CD4-positive, alpha-beta T cell (primary cell): ENCODE measurements at places on chromosomes 3 and 15.

DNA sequence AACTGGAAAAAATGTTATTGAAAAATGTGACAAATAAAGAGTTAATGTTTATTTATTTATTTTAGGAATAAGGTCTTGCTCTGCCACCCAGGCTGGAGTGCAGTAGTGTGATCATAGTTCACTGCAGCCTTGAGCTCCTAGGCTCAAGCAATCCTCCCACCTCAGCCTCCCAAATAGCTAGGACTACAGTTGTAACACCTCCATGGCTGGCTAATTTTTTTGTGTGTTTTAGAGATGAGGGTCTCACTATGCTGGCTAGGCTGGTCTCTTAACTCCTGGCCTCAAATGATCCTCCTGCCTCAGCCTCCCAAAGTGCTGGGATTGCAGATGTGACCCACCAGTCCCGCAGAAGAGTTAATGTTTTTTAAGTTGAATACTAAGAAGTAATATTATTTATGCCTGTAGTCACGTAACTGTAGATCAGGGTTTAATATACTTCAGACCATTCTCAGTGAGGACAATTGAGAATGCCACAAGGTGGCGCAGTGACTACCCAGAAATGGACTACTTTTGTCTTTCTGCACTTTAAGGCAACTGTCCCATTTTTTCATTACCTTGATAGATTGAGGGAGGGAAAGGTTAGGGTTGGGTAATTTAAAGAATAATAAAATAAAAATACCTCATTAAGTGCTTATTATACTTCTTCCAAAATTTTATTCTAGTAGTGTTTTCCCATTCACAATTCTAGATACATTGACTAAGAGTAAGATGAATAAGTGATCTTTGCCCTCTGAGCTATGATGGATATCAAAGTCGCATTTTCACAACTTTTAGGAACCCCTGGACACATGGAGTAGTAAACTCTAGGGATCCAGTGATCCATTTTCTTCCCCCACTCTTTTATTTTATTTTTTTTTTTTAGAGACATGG, 6.0 kb downstream of the MUC13 start:
- peak; percentile 52 for DNase-seq

- DNase-seq: no peak
Observed at GRCh38 chr3:71415681-71416122, 167.8 kb downstream of the FOXP1 start.

- DNase-seq: no peak
Observed at GRCh38 chr3:111901637-111902036, 42.6 kb downstream of the PHLDB2 start.

DNA sequence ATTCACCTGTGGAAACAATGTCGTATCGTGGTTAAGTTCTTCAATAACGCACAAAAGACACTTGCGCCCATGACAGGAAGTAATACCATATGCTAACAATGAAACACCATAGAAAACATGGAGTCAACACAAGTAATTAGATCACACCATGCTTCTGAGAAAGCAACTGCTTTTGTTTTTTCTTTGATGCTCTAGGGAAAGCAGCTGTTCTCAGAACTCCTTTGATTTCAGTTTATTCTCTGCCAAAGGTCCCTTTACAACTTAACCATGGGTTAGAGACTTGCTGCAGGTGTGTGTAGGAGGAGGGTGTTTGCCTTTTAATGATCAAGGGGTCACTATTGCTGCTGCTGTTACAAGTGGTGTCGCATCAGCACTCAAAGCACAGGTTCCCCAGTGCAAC, 324.0 kb upstream of the SLCO3A1 start:
- DNase-seq: no peak

DNA sequence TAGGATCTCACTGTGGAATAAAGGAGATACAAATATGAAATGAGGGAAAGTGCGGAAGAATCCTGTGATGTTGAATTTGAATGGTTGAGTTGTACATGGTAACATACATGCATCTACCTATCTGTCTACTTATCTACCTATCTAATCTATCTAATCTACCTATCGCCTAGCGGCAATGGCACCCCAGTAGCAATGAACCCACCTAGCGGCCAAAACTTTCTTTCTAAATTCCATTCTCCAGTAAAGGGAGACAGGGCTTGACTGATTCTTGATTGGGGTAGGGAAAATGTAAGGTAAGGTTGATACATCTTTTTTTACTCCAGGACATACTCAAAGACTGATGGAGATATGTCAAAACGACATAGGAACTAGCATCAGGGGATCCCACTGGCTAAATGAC, 345.0 kb downstream of the FHIT start:
- no peak for DNase-seq

DNA sequence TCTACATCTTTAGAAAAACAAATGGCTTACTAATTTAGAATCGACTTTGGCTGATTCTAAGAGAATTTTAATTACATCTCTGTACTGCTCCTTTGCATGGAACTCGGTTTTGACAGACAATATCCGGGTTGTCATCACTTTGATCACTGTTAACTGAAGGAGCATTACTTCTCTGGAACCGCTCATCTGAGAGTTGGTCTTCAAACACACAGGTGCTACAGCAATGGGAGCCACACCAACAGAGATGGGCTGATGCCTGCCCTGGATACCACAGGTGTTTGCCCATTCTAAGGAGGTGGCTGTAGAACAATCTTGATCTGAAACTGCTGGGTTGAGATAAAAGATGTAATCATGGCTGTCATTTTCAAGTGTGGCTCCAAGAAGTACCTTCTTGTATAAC, 21.6 kb downstream of the LINS1 start:
- no peak for DNase-seq

DNA sequence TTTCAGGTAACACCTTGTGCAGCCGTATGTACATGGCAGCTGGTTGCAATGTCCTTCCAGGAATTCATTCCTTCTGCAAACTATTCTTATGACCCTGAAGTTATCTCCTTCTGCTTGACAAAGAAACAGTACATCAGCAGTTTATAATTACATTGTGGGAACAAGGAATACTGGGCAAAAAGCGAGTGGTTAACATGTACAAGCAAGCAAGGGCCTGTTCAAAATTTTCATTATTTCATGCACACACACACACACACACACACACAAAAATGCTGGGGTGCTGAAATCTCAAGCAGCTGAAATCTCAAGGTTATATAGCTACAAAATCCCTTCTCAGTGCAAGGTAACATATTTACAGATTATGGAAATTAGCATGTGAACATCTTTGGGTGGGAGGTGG, 30.7 kb downstream of the GTPBP8 start:
- no peak for DNase-seq

- no peak for DNase-seq
Observed at GRCh38 chr3:42148982-42149432, 57.9 kb downstream of the TRAK1 start.

DNA sequence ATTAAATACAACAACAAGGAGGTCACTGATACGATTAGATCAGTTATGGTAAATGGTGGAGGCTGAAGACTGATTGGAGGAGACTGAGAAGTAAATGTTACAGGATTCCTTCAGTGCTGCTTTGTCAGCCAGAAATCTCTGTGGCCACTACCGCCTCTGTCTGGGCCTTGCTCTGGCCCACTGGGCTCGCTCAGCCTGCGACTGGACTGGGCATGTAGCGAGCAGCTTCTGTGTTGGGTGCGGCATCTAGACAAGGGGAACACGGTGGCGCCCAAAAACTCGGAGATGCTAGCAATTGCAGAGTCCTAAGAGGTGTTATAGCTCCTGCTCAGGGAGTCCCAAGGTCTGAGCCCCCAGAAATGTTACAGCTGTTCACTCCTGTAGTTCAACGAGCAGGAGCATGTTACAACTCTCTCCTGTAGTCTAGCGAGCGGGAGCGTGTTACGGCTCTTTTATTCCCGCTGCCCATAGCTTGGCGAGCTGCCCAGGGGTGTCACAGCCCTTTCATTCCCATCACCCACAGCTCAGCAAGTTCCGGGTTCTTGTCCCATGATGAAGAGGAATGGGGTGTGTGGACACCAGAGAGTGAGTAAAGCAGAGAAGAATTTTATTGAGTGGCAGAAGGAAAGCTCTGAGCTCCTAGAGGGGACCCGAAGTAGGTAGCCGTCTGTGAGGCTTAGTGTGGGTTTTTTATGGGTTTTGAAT, 24.7 kb downstream of the SLC15A2 start:
- DNase-seq: no peak
